HFFc6 (cell line): ENCODE measurements at places on chromosomes 2 and 18. TPM values are rescaled to one million over a fixed set of nuclear protein-coding genes. Genes with fewer than 3 reads are reported as not detected.

DNA sequence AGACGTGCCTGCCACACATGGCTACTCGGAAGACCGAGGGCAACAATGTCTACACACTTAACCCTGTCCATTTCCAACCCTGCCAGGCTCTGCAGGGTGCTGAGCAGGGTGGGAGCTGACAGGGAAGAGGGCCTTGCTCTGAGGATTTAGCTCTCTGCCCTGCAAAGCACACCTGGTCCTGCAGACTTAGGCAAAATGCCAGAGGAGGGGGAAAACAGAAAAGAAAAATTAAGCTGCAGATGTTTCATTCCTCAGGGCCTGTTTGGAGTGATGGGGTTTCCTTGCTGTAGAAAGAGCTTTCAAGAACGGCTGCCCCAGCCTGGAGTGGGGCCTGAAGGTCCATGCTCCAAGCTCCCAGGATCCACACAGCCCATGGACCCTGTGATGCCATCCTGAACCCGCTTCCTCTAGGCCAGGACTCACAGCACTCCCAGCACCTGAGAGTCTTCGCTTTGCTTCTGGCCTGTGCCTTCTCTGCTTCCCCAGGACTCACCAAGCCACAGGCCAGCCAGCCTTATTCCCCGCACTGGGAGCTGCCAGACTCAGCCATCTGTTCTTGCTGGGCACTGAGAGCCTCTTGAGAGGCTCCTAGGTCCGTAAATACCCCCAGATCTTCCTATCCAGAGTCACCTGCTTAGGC, 9.1 kb upstream of the TEX51 start:
- peaks cover 39% of the 10 kb centered on the region for H3K27me3 ChIP-seq
- no peaks in the 10 kb centered on the region for H3K36me3 ChIP-seq
- H3K27ac ChIP-seq, result no peak overlapping the region
- H3K4me1 ChIP-seq, result 0 out of 2 replicates have a peak, but pooled peaks cover 5% of the 10 kb centered on the region
- no peak overlapping the region for H3K4me3 ChIP-seq
- no peak for DNase-seq

GRCh38 chr18:5463390-5463789, 80.4 kb downstream of the EPB41L3 start:
- peaks cover 5% of the 10 kb centered on the region; the same call in 1 of the 2 replicates for H3K4me1 ChIP-seq
- DNase-seq, result peak; percentile 83
- H3K27me3 ChIP-seq, result no peaks in the 10 kb centered on the region

GRCh38 chr2:187377340-187377739, 70.7 kb downstream of the CALCRL start:
- H3K27me3 ChIP-seq, result no peaks in the 10 kb centered on the region
- H3K4me3 ChIP-seq, result no peak overlapping the region
- no peak for DNase-seq
- H3K36me3 ChIP-seq, result no peaks in the 10 kb centered on the region
- no peak overlapping the region for H3K27ac ChIP-seq
- H3K4me1 ChIP-seq, result peaks cover 13% of the 10 kb centered on the region

- H3K27me3 ChIP-seq, result no peaks in the 10 kb centered on the region
- H3K4me1 ChIP-seq, result no peaks in the 10 kb centered on the region
- no peaks in the 10 kb centered on the region for H3K36me3 ChIP-seq
Measured at GRCh38 chr18:69205925-69206324, 194.8 kb upstream of the DOK6 start.

- H3K4me1 ChIP-seq, result no peaks in the 10 kb centered on the region; the same call in 1 of the 2 replicates
- no peak overlapping the region for H3K4me3 ChIP-seq
- H3K27ac ChIP-seq, result no peak overlapping the region
- H3K27me3 ChIP-seq, result peaks cover 7% of the 10 kb centered on the region; the same call in 1 of the 2 replicates
- DNase-seq, result no peak
- no peaks in the 10 kb centered on the region for H3K36me3 ChIP-seq
Measured at GRCh38 chr2:209324281-209324680, 99.6 kb upstream of the MAP2 start.

- peaks cover 2% of the 10 kb centered on the region; the same call in 1 of the 2 replicates for H3K27me3 ChIP-seq
- peaks cover 50% of the 10 kb centered on the region for H3K4me1 ChIP-seq
- H3K36me3 ChIP-seq, result peaks cover 34% of the 10 kb centered on the region
Measured at GRCh38 chr18:59498506-59499086, 139.5 kb upstream of the LMAN1 start.

- no peaks in the 10 kb centered on the region for H3K36me3 ChIP-seq
- peaks cover 4% of the 10 kb centered on the region; the same call in 1 of the 2 replicates for H3K27me3 ChIP-seq
- no peak overlapping the region for H3K4me3 ChIP-seq
- no peak overlapping the region for H3K27ac ChIP-seq
- DNase-seq, result no peak
Measured at GRCh38 chr18:9691235-9691634, 16.9 kb upstream of the RAB31 start.

DNA sequence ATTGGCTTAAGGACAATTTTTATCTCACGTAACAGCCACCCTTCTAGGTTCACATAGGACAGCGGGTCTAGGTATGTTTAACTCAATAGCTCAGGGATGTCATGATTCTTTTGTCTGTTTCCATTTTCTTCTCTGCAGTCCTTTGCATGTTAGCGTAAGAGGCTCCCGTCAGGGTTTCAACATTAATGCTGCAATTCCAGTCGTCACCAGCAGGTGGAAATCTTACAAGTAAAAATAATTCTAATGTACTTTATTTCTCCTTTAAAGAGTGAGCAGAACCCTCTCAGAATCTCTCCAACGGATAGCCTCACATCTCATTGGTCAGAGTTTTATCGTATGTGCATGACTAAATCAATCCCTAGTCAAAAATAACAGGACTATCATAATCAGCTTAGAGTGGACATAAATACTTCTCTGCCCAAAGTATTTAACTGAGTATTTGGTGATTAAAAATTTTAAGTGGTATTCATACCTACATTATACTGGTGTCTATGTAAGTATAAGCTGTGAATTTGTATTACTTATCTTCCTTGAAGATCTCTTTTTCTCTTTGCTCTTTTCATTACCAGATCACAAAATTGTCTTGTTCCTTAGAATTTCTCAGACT, 487.2 kb upstream of the GCFC2 start:
- peak; percentile 31 for DNase-seq
- H3K27ac ChIP-seq, result no peak overlapping the region
- H3K27me3 ChIP-seq, result no peaks in the 10 kb centered on the region
- no peak overlapping the region for H3K4me3 ChIP-seq

GRCh38 chr2:215680605-215681598, 245.0 kb upstream of the FN1 start:
- peaks cover 64% of the 10 kb centered on the region for H3K4me1 ChIP-seq
- peak; percentile 65 for DNase-seq
- H3K27me3 ChIP-seq, result no peaks in the 10 kb centered on the region; the same call in 1 of the 2 replicates
- H3K36me3 ChIP-seq, result peaks cover 24% of the 10 kb centered on the region

STON1 gene
- total RNA-seq, result 1.5 to 3.1 TPM (median 1.5 TPM) in 3 replicates

RFTN2 gene
- 0.10 to 0.39 TPM (median 0.13 TPM) in 3 replicates for total RNA-seq

SERPINB5 gene
- total RNA-seq, result not detected in 3 replicates

SIX3 gene
- total RNA-seq, result not detected in 3 replicates

DOK1 gene
- 19.7 to 30.1 TPM (median 19.9 TPM) in 3 replicates for total RNA-seq

LRP2 gene
- total RNA-seq, result not detected in 3 replicates

TBC1D8 gene
- 1.1 to 1.4 TPM (median 1.2 TPM) in 3 replicates for total RNA-seq

LDLRAD4 gene
- not detected in 3 replicates for total RNA-seq
